Activated T-cell treated with anti-CD3 and anti-CD28 coated beads for 24 hours (primary cell): ENCODE measurements at places on chromosomes 6 and 20.
A peak's percentile ranks its signal among the peaks of the same experiment; 100 is the strongest.

DNA sequence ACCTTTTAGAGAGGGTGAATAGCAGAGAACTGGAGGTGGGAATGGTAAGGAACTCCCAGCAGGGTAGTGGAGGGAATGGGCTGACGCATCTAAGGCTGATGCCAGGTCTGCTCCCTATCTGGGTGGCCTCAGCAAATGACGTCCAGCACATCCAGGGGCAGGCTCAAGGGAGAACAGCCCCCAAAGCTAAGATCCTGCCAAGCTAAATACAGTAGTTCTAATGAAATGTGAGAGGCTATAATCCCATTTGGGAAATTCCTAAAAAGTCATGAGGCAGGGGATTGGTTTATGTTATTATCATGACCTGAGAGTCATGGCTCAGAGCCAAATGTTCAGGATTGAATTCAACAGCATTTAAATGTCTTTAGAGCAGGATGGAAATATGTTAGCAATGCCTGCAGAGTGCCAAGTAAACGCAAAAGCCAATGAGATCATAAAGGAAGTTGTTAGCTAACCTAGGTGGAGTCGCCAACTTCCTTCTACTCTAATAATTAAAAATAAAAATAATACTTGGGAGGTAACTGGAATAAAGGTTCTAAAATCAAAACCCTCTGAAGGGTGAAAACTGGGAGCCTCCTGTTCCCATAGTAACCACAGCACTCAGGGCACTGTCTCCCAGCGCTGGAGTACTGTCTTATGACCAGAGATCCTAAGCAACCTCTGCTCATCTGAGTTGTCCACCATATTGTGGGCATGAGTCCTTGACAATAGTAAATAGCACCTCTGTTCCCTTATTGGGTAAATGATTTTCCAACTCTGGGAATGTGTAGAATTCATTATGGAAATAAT is 34.8 kb downstream of the IYD start:
- no peak for DNase-seq

DNA sequence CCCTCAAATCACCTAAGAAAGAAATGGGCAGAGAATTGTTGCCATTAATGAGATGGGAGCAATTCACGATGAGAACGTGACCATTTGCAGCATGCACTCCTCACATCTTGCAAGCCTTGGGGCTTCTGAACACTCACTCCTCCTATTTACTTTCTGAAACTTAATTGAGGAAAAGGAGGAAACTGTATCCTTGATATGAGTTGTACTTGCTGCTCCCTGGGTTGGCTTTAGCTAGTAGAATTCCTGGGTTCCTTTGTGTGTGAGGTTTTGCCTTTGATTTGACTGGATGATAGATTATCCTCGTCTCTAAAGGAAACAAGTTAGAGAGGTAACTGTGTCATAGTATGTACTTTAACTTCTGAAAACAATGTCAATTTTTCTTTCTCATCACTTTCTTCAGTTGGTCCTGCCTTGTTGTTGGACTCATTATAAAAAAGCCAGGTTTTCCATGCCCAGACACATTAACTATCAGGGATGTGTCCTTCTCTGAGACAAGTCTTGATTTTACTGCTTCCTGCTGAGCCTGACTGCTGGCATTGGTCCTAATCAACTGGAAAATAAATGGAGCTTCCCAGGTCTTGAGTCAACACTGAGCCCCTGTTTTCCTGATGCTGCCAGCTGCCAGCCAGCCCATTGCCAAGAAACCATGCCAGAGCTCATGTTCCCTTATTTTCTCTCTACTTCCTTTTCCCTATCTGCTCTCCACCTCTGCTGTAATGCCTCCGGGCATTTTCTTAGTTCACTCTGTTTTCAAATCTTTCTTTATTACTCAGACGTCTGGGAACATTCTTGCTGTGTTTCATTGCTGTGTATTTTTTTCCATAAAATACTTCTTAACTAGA is 6.0 kb upstream of the MRAP2 start:
- no peak for DNase-seq

DNA sequence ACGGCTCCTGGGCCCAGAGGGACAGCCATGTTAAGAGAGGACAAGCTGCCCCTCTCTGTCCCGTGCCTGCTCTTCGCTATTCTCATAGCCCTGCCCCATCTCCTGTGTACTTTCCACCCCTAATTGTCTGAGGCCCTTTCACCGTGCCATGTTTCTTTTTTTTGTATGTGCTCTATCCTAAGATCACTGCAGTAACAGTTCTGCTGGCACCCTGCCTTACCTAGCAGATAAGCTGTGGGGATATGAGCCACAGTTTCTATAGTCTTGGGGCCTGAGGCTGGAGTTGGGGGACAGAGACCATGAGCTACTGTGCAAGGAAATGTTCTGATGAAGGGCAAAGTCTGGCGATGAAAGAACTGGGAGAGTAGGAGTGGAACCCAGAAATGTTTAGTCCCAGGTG is 269.5 kb upstream of the CITED2 start:
- DNase-seq, result no peak

DNA sequence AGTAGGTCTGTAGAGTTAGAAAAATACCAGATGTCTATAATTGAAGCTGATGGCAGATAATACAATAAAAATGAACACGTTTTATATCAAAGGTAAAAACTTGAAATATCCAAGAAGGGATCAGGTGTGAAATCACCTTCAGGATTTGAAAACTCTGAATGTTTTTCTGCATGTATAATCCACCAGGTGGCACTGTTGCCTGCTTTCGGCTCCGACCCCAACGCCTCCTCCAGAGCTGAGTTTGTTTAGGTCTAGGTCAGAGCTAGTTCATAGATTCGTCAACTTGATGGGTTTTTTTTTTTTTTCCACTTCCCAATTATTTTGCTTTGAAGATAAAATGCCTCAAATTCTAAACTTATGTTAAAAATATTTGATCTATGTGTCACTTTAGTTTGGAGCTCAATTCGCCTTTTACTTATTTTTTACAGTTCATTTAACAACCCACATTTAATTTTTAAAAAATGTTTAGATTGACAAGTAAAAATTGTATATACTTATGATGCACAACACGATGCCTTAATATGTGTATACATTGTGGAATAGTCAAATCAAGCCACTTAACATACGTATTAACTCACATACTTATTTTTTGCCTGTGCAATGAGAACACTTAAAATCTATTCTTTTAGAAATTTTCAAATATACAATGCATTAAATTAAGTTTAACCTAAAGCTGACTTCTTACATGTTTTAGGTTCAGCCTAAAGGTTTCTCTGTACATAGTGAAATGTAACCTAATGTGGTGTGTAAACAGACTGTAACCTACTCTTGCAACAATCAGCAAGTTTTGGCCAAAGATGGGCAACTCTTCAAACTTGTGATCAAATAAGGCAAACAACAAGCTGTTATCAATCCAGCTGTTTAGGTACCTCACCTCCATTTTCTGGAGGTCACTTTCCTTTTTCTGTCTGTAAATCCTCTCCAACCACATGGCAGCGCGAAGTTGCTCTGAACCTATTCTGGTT is 39.4 kb upstream of the ENPP4 start:
- peak; percentile 37 for DNase-seq

GRCh38 chr6:25297039-25297441 is 17.9 kb downstream of the CARMIL1 start:
- no peak for DNase-seq

GRCh38 chr6:112842330-112842685 is 495.2 kb downstream of the RFPL4B start:
- no peak for DNase-seq

- no peak for DNase-seq
Measured at GRCh38 chr6:43682724-43683429, 4.7 kb downstream of the MRPS18A start.

- no peak for DNase-seq
Measured at GRCh38 chr6:91098006-91098405, 511.1 kb upstream of the MAP3K7 start.
